Kidney epithelial cell (primary cell): ENCODE measurements at places on chromosomes 5 and 9. TPM values are rescaled to one million over a fixed set of nuclear protein-coding genes. Genes with fewer than 3 reads are reported as not detected.

The PHYHD1 gene
- 17.8 and 21.2 TPM in 2 replicates for total RNA-seq

The FAM78A gene
- 1.0 and 1.9 TPM in 2 replicates for total RNA-seq

The SPINK13 gene
- total RNA-seq: not detected in 2 replicates

The PROB1 gene
- total RNA-seq: 3.0 and 3.6 TPM in 2 replicates

The FOXD4L4 gene
- 0.07 TPM in 1 of 2 replicates, not detected in the other for total RNA-seq

The TAF11L12 gene
- not detected in 2 replicates for total RNA-seq
